Activated naive CD8-positive, alpha-beta T cell treated with anti-CD3 and anti-CD28 coated beads for 36 hours (primary cell): ENCODE measurements at places on chromosomes 5 and 9.

DNA sequence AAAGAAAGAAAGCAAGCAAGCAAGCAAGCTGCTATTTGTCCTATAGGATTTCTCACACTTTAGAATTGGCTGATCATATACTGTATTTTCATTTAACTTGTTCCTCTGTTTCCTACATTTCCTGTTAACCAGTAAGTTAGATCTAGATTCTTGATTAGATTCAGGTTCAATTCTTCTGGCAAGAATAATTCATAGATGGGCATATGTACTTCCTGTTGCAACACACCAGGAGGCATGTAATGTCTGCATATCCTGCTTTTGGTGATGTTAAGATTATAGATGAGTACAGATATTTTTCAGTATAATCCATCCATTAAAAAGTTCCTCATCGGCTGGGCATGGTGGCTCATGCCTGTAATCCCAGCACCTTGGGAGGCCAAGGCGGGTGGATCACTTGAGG, 10.8 kb upstream of the KIF27 start:
- no peak overlapping the region for H3K4me3 ChIP-seq
- no peak for DNase-seq
- H3K27ac ChIP-seq: no peak overlapping the region
- H3K4me1 ChIP-seq: no peaks in the 10 kb centered on the region
- no peaks in the 10 kb centered on the region for H3K27me3 ChIP-seq

DNA sequence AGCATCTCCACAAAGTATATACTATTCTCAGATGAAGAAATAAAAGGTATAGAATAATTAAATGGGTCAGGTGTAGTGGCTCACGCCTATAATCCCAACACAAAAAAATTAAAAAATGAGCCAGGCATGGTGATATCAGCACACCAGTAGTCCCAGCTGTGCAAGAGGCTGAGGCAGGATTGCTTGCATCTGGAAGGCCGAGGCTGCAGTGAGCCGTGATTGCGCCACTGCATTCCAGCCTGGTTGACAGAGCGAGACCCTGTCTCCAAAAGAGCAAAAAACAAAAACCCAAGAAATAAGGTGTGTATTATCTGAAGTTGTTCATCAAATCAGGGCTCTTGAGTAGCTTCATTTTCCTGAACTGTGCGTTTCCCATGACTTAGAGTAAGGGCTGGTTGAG, 83.2 kb upstream of the MYO10 start:
- no peak overlapping the region for H3K27ac ChIP-seq
- H3K4me1 ChIP-seq: no peaks in the 10 kb centered on the region
- no peaks in the 10 kb centered on the region for H3K27me3 ChIP-seq

DNA sequence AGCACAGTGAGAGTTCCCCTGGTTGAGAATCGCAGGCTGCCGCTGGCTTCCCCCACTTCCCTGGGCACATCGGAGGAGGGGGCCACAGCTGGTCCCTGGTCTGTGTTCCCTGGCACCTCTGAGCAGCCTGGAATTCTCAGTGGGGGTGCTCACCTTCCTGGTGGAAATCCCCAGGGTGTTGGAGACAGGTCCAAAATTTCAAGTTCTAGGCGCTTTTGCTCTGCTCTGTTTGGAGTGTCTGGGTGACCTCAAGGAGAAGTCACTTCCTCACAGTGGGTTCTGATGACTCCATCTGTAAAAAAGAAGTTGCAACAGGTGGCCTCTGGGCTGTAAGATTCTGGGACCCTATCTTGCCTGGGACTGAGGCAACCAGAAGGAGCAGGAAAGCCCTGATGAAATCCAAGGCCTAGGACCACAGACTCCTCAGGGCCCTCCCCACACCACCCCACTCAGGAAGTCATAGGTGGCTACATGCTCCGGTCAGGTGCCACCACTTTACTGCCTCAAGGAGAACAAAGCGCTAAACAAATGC, at the start of gene TRAF1:
Gene TRAF1, minus strand, starts transcription at position 400 of the 532 bp plus-strand sequence. CDS start 721 bp downstream, outside the sequence.
- peaks cover 75% of the 10 kb centered on the region for H3K4me1 ChIP-seq
- no peak for DNase-seq
- H3K4me3 ChIP-seq: peak within 1 kb of the TSS; percentile 93
- H3K36me3 ChIP-seq: peaks cover 71% of the 10 kb centered on the region

DNA sequence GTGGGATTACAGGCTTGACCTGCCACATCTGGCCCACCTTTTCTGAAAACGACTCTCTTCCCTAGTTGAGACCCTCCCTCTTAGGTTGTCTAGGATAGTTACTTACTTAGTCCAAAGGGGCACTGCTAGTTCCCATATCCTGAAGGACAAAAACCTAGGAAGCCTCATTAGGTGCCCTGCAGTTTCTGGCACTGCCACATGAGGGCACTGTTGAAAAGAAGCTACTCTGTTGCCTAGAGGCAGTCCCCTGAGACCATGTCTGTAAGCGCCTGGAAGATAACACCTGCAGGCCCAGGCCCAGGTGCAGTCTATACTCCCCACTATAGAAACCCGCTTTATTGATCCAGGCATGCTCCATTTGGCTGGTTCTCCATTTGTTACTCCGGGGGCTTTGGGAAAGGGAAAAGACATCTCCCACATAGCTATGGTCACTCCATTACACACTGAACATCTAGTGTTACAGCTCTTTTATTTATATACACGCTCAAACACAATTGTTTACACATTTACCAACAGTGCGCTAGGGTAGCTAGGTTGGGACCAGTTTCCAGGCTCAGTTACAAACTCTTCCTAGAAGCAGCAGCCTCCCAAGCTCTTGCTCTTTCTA, 73.4 kb upstream of the PPARGC1B start:
- H3K4me1 ChIP-seq: no peaks in the 10 kb centered on the region
- H3K27ac ChIP-seq: no peak overlapping the region
- H3K36me3 ChIP-seq: no peaks in the 10 kb centered on the region

DNA sequence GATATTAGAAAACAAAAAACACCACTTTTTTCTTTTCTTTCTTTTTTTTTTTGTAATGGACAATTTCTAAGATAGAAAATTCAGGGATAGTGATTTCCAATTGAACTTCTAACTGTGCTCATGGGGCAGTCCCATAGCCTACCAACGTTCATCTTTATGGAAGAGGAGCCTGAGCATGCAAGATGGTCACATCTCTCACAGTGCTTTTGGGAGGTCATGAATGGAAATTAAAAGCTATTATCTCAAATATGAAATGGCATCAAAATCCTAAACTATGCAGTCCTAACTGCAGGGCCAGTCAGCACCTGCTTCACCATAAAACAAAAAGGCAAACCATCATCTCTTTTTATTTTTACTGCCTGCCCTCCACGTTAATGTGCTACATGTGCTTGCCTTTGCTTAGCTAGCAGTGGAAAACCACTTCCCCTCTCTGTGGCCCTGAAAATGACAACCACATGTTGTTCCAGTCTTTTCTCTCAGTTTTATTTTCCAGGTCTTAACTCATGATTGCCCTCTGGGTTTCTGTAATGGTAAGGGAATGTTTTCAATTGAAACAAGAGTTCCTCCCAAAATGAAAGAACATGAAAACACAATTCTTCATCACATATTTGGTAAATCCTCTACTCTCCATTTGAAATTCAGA, 16.7 kb downstream of the IFNB1 start:
- H3K4me1 ChIP-seq: peaks cover 26% of the 10 kb centered on the region
- H3K27me3 ChIP-seq: no peaks in the 10 kb centered on the region
- H3K4me3 ChIP-seq: no peak overlapping the region

DNA sequence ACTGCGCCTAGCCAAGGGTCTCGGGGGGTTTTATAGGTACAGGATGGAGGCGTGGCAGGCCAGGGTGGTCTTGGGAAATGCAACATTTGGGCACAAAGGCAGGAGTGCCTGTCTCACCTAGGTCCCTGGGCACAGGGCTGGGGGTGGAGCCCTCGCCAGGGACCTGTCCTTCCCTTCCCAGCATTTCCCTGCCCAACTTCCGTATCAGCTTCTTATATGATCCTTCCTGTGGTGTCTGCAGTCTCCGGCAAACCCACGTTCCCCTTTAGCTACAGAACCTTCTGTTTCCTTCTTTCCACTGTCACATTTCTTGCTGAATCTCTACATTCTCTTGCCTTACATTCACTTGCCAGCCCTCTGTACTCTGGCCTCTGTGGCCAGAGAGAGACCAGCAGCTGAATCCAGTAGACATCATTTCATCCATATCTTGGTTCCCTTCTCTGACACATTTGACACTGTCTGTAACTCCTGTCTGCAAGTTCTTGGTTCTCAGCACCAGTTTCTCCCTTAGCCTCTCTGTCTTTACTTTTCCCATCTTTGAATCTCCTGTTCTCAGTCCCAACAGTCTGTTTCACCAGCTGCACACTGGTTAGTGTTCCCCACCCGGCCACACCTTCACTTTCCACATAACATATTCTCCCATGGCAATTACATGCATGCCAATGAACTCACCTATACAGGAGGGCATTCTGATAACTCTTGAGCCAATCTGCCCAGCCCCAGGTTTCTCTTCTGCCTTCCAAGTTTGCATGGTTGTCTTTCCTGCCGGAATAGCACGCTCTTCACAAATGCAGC, 134.7 kb upstream of the ZNF608 start:
- H3K4me3 ChIP-seq: no peak overlapping the region
- H3K27ac ChIP-seq: no peak overlapping the region

GRCh38 chr9:33468797-33469621, 4.7 kb downstream of the NOL6 start:
- H3K27ac ChIP-seq: no peak overlapping the region
- no peaks in the 10 kb centered on the region for H3K27me3 ChIP-seq
- H3K4me1 ChIP-seq: peaks cover 17% of the 10 kb centered on the region
- no peak overlapping the region for H3K4me3 ChIP-seq
- DNase-seq: no peak

- H3K36me3 ChIP-seq: no peaks in the 10 kb centered on the region
- H3K4me3 ChIP-seq: no peak overlapping the region
- peaks cover 5% of the 10 kb centered on the region for H3K27me3 ChIP-seq
- DNase-seq: no peak
Measured at GRCh38 chr5:111848476-111848875, 91.5 kb upstream of the NREP start.

DNA sequence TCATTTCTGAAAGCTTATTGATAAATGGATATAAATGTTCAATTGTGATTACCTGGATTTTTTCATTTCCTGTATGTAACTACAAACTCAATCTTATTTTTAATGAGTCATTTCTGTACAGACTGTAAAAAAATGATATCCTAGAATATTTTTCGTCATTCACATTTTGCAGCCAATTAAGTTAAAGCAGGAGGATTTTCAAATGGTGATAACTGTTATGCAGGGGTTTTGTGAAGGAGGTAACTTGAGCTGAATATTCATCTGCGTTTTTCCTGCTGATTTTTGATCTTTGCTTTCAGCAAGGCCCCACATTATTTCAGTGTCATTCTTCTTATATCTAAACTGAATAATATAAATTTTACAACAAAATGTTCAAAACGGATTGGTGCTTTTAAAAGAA, 74.1 kb downstream of the SLF1 start:
- no peak overlapping the region for H3K27ac ChIP-seq
- no peak for DNase-seq
- H3K4me3 ChIP-seq: no peak overlapping the region

DNA sequence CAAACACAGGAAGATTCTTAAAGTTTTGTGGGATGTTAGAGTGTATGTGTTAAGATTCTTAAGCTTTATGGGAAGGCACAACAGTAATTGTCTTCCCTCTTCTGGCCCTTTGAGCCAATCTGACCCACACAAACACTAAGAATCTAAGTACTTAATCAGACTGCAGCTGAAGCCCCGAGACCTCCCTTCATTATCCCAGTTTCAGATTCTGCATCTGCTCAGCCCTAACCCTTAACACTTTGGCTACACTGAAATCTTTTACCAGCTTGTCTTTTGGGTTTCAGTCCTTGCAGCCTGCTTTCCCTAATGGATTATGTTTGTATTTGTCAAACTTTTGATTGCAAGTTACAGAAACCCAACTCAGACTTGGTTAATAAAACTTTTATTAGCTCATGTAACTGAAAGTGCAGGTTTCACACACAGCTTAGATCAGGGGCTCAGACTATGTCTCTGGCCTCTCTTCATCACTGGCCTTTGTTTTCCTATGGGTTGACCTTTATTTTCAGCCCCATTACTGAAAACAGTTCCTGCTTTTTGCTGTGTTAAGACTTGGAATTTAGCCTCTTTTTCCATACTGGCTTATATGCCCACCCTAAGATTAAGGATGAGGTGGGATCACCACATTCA, 71.5 kb downstream of the COX7C start:
- no peak overlapping the region for H3K4me3 ChIP-seq
- H3K4me1 ChIP-seq: no peaks in the 10 kb centered on the region
- no peak overlapping the region for H3K27ac ChIP-seq
- DNase-seq: no peak
- no peaks in the 10 kb centered on the region for H3K36me3 ChIP-seq
- no peaks in the 10 kb centered on the region for H3K27me3 ChIP-seq

GRCh38 chr5:158877706-158878105, 222.0 kb downstream of the EBF1 start:
- H3K4me1 ChIP-seq: peaks cover 26% of the 10 kb centered on the region
- DNase-seq: no peak
- H3K27ac ChIP-seq: no peak overlapping the region
- no peak overlapping the region for H3K4me3 ChIP-seq
- no peaks in the 10 kb centered on the region for H3K36me3 ChIP-seq
- peaks cover 5% of the 10 kb centered on the region for H3K27me3 ChIP-seq

DNA sequence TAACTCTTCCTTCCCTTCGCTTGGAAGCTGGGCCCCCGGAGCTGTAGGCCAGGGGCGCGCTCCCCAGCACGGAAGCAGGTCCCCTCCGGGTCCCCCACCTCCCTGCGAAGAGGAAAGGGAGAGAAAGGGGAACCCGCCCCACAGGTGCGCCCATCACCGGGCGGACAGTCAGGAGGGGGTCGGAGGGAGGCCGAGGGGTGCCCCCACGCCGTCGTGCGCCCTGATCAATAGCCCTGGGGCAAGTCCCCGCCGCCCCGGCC, 793 bp downstream of the AGPAT2 start:
- DNase-seq: no peak
- no peaks in the 10 kb centered on the region for H3K27me3 ChIP-seq
- H3K4me1 ChIP-seq: peaks cover 9% of the 10 kb centered on the region
- no peaks in the 10 kb centered on the region for H3K36me3 ChIP-seq

GRCh38 chr5:170056561-170057267, 49.0 kb upstream of the FOXI1 start:
- no peaks in the 10 kb centered on the region for H3K27me3 ChIP-seq
- peaks cover 79% of the 10 kb centered on the region for H3K36me3 ChIP-seq
- DNase-seq: no peak
- no peaks in the 10 kb centered on the region for H3K4me1 ChIP-seq
- no peak overlapping the region for H3K4me3 ChIP-seq
- H3K27ac ChIP-seq: no peak overlapping the region

DNA sequence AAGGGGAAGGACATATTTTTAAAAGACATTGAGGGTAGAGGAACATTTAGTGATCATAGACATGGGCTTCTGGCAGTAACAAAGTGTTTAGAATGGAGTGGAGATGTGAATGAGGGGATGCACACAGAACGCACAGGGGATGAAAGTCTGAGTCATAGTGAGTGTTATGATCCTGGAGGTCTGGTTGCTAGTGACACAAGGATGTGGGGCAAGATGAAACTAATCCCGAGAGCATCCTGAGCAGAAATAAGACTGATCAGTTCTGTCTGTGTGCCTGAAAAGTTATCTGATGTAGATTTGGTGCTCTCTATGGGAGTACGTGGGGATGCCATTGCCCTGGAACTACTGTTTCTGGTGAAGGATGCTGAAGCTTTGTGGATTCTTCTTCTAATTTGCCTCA, 141.1 kb downstream of the CHSY3 start:
- DNase-seq: no peak
- H3K4me3 ChIP-seq: no peak overlapping the region
- no peaks in the 10 kb centered on the region for H3K36me3 ChIP-seq
- H3K4me1 ChIP-seq: no peaks in the 10 kb centered on the region

GRCh38 chr9:107638521-107639310, 149.1 kb upstream of the KLF4 start:
- no peaks in the 10 kb centered on the region for H3K36me3 ChIP-seq
- peaks cover 60% of the 10 kb centered on the region for H3K27me3 ChIP-seq
- H3K27ac ChIP-seq: no peak overlapping the region
- H3K4me3 ChIP-seq: peak overlapping the region; percentile 38
- no peak for DNase-seq
